ENCODE measurements at places on chromosomes 3 and 15.

DNA sequence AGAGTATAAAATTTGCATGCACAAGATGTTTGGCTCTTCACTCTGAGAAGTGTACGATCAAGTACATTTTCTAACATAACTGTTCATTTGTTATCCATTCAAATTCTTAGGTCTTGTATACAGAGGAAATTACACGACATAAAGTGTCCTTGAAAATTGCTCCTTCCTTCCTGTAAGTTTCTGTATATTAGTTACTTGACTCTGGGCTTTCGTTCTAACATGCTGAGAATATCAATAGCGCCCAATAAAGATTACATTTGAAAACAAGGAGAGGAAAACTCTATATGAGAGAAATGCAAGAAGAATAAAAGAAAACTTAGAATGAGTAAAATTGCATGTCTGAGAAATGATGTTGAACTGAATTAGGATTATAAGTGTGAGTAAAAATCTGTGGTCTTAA lies 722.5 kb upstream of the CADM2 start:
- DNase-seq: no peak

- no peak for DNase-seq
Measured at GRCh38 chr3:172659246-172660002, 51.4 kb downstream of the NCEH1 start.

- DNase-seq: no peak
Measured at GRCh38 chr3:152857082-152857481, 22.2 kb downstream of the P2RY1 start.

DNA sequence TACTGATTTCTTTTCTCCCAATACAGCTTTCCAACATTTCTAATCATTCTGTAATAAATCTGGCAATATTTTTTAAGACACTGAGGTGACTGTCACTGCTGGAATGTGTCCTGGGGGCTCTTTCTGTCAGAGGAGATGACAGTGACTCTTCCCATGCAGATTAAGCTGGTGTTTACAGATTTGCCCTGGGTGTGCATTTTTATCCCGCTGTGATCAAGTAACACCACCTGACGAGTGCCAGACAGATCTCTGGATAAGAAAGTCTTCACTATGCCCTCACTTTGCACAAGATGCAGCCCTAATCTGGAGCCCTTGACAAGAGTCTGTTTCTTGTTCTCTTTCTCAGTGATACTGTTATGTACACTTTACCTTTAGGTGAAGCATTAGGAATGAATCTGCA lies 477.7 kb downstream of the ZIC1 start:
- DNase-seq: no peak

DNA sequence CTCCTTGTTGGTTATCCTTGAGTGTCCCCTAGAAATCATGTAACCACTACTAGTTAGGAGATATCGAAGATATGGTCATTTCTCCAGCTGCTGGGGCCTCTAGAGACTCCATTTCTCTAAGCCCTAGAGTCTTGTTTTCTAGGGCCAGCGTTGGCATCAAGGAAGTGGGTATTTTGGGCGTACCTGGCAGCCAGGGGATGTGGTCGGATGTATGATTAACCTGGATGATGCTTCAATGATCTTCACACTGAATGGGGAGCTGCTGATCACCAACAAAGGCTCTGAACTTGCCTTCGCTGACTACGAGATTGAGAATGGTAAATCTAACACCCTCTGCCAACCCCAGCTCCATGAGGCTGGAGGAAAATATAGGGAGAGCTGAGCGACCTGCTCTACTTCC lies 325.5 kb downstream of the RYR3 start:
- no peak for DNase-seq

DNA sequence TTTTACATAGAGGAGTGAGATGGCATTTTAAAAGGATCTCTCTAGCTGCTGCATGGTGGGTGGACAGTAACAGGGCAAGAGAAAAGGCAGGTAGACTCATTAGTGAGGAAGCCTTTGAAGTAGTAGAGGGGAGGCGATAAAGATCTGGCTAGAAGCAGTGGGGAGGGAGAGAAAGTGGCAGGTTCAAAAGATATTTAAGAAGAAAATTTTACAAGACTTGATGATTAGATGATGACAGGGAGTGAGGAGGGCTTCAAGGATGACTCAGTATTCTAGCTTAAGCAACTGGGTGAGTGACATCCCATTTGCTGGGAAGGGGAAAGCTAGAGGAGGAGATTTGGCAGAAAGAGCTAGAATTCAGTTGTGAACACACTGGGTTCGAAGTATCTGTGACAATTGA lies 3.8 kb upstream of the BRPF1 start:
- no peak for DNase-seq

DNA sequence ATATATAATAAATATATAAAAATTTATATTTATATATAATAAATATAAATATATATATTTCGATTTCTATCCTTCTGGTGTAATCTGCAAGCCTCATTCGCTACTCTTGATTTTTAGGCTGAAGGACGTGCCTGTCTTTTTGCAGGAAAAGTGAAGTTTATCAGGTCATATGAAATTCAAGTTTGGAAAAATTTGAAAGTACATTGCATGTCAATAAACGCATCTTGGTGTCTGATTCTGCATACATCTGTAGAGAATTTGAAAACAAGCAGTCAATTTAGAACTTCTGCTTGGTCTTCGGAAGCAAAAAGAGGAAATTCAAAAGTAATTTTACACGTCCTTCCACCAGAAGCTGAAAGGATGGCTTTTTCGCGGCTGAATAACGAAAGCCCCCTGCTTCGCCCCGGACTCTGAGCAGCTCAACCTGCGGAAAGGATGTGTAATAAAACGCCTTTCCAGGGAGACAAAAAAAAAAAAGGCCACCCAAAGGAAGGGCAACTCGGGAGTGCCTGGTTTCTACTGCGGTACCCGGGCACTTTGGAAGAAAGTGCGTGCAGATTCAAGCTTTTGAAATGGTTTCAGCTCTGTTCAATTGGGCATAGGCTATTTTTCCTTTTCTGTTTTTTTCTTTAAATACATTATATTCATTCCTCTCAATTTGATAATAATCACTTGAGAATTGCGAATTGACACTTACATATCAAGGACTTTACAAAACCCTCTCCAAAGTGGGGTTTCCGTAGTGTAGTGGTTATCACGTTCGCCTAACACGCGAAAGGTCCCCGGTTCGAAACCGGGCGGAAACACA lies 1.5 kb upstream of the MYNN start:
- DNase-seq: no peak

DNA sequence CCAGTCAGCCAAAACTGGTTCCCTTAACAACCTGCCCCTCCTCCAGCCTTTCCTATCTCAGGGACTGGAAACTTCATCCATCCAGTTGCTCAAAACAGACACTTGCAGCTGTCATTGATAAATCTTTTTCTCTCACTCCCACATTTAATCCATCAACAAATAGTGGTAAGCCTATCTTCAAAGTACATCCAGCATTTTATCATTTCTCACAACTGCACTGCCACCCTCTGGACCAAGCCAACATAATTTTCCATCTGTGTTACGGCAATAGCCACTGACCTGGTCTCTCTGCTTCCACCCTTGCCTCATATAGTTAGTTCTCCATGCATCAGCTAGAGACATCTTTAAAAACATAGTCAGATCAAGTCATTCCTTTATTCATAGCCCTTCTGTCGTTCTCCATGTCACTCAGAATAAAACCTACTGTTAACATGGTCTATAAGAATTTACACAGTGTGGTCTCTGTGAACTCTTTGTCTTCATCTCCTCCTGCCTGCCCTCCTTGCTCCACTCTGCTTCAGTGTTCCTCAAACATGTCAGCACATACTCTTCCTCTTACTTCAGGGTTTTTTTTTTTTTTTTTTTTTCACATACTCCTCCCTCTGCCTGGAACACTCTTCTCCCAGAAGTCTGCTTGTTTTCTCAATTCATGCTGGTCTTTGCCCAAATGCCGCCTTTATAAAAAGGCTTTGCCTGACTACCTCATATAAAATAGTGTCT lies 102.5 kb upstream of the COL6A5 start:
- DNase-seq: no peak

DNA sequence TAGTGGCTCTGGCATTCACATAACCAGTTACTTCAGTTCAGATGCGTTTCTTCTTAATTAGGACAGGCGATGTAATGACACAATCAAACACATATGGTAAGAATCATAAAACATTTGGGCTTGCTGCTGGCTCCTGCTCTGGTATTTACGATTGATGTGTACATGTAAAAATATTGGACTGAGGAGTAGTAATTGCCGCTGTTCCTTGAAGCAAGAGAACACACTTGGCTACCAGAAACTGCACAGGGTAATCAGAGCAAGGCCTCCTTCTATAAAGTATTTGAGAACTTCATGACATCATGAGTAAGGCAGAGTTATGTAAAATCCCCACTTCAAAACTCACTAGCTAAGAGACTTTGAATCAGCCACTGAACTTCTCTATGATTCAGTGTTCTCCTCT lies 158.1 kb downstream of the SSR3 start:
- DNase-seq: peak; percentile 72

- DNase-seq: peak; percentile 14
Measured at GRCh38 chr3:193822492-193823212, 229.6 kb downstream of the OPA1 start.

- no peak for DNase-seq
Measured at GRCh38 chr15:65877749-65878148, 8.5 kb downstream of the RAB11A start.

- DNase-seq: no peak
Measured at GRCh38 chr3:140187656-140188221, 252.8 kb downstream of the CLSTN2 start.

DNA sequence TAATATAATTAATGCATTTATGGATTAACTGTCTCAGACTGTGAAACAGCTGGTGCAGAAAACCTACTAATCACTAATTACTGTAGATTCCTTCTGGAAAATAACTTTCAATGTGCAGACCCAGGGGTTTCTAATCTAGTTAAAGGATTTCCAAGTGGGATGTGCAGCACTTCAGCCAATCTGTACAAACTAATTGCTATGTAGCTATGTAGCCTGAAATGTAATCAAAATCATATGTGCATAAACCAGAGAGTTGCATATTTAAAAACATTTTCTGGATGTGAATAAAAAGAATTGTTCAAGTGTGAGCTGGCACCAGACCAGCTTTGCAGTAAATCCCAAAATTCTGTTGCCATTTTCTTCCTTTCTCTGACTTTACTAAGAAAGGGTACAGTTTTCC lies 127.5 kb upstream of the CD96 start:
- DNase-seq: no peak

- DNase-seq: no peak
Measured at GRCh38 chr3:181752202-181752671, 40.5 kb downstream of the SOX2 start.

DNA sequence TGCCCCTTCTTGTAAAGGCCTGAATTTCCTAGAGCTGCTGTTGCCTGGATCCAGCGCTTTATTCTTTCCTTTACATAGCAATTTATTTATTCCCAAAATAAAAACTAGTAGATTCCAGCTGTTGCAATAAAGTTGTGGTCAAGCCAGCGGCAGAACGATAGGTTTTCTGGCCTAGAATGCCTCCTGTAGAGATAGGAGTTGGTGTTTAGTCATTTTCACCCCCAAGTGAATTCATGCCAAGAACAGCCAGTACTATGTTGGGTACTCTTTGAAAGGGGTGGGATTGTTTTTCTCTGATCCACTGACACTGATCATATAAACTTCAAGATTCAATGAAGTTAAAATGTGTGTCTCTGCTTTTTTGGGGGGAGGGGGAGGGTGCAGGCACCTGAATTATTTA lies 69.7 kb downstream of the KLHL25 start:
- DNase-seq: no peak

- no peak for DNase-seq
Measured at GRCh38 chr3:25727316-25727715, 55.9 kb downstream of the NGLY1 start.

DNA sequence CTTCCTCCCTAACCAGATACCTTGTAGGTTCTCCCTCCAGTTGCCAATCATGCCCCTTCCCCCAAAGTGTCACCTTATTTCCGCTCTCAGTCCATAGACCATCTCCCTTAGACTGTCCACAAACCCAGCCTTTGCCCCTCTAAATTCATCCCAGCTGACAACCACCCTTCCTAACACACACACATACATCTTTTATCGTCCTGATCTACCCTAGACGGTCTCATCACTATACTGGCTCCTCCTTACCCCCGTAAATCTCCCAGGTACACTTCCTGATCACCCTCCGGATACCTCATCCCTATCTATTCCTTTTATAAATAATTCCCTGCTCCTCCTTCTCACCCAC lies 828 bp downstream of the THOC7 start:
- DNase-seq: no peak

GRCh38 chr3:170598091-170598502 lies 12.2 kb upstream of the SLC7A14 start:
- DNase-seq: no peak

DNA sequence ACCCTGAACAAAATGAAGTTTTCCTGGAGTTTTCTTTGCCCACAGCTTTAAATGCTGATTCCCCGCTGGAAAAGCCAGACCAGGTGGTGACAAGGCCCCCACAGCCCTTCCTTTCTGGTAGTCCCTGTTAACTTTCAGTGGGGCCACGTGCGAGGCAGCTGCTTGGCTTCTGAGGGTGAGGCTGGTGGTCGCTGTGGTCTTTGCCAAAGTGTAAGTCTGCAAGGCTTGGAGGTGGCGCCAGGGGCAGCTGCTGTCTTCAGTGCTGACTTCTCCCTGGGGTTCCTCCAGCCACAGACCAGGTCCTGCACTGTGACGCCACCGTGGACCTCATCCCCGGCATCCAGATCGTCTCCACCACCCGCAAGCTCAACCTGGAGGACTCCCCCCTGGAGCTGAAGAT lies 54.1 kb upstream of the TAMM41 start:
- no peak for DNase-seq

DNA sequence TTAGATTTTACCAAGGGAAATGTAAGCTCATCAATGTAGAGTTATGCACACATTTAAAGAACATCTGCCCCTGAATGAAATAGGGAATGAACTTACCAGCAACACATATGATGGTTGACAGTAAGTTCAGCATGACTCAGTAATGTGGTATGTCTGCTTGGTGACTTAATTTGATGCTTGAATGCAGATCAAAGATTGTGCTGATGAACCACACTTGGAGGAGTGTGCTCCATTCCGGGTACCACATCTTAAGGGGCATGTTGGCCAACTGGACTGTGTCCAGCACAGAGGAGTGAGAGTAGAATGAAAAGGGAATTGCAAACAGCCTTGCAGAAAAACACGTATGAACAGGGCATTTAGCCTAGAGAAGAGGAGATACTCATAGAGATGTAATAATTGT lies 171.0 kb upstream of the RARB start:
- peak; percentile 12 for DNase-seq

All from BJ (cell line).